Fibroblast of skin of left biceps (primary cell): ENCODE measurements at places on chromosomes 12 and 14.

- DNase-seq = no peak
Measured at GRCh38 chr12:5102806-5103205, 59.1 kb downstream of the KCNA5 start.

DNA sequence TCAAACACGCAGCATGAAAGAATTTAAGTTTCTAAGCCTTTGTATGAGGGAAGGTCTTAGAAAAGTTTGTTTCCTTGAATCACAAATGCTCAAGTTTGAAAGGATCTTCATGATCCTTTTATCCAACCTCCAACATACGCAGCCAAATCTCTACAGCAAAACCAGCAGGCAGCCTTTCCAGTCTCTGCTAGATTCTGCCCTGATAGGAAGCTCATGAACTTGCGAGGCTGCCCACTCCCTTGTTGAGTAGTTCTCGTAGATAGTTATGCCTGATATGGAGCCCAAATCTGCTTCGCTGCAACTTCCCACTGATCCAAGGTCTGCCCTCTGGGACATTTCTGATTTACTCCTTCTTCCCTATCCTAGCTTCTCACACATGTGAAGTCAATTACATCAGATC lies 272.9 kb downstream of the EGLN3 start:
- DNase-seq = no peak

DNA sequence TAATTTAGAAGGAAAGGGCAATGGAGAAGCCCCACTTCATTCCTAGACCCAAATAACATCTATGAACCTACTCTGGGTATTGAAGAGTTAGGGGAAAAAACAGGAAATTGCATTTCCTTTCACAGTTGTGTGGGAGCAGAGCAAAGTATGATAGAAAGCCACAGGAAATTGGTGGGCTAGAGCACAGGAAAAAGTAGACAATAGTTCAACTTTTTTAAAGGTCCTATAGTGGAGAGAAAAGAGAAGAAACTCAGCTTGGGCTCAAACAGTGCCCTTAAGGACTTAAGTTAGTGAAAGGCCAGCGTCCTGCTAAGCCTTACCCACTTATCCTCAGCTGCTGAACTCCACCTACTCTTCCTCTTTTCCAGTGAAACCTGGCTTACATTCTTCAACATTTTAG lies 258.1 kb downstream of the DPY19L2 start:
- no peak for DNase-seq

DNA sequence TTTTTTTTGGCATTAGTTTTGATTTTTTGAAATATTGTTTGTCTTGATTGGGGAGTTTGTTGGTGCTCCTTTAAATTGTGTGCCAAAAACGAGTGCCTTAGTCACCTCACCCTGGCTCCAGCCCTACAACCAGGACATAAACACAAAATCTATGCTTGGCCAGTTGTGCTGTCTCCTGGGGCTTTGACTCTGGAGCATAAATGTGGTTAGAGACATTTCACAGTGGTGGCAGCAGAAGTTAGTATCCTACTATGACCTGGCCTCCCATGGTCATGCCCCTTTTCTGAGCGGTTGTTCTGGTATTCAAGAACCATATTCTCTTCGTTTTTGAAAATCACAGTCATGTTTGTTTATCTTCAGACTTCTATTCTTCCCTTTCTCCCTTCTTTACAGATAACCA lies 70.7 kb upstream of the PSMA6 start:
- DNase-seq = no peak

GRCh38 chr12:121595520-121595919 lies 14.7 kb upstream of the KDM2B start:
- DNase-seq = no peak

- DNase-seq = peak; percentile 97
Measured at GRCh38 chr14:92585981-92586937, 72.7 kb downstream of the RIN3 start.

GRCh38 chr14:36207500-36207899 lies 31.0 kb upstream of the PTCSC3 start:
- no peak for DNase-seq

DNA sequence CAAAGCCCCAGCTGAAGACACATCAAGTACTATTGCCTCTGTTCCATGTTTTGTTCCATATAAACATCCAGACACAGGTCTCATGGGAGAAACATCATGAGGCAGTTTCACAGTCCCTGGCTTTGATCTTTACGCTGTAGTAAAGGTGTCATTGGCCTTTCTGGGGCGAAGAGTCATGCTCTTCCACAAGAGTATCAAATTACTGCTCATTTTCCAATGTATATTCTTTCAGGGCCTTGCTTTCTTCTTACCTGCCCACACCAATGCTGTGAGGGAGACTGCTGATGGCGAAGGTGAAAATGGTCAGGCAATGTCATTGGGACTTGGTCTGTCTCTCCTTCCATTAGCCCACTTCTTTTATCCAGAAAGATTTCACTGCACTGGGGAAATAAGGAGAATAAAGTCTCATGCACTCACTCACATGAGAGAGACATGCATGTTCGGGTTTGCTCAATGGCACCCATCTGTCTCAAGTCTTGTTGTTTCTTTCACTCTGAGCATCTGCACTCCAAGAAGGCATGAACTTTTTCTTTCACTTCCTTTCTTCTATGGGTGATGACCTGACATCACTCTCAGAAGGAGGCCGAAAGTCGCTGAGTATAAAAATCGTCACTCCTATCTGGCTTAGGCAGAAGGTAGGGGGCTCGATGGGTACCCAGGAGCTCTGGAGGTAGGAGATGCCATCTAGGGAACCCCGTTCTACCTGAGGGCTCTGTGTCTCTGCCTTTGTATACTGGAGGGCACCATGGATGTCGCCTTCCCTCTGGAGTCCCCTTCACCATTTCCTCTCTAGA lies 1.3 kb upstream of the JDP2 start:
- no peak for DNase-seq

DNA sequence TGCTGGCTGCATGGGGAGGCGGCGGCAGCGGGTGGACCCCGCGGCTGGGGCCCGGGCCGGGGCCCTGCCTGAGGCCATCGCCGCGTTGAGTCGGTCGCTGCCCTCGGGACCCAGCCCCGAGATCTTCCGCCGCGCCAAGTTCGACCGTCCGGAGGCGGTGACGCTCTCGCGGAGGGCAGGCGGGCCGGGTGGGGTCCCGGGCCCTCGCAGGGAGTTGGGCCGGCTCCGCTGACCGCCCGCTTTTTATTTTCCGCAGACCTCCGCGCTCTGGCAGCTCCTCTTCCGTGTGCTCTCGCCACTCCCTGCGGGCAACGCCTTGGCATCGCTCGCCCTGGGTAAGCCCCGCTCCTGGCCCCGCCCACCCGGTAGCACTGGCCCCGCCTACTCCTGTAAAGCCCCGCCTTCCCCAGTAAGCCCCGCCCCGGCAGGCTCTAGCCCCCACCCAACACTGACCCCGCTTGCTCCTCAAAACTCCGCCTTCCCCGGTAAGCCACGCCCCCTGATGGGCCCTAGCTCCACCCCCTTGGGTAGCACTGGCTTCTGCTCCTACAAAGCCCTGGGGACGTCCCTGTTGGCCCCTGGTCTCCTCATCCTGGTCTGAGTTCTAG lies 424 bp downstream of the TEDC1 start:
- no peak for DNase-seq

DNA sequence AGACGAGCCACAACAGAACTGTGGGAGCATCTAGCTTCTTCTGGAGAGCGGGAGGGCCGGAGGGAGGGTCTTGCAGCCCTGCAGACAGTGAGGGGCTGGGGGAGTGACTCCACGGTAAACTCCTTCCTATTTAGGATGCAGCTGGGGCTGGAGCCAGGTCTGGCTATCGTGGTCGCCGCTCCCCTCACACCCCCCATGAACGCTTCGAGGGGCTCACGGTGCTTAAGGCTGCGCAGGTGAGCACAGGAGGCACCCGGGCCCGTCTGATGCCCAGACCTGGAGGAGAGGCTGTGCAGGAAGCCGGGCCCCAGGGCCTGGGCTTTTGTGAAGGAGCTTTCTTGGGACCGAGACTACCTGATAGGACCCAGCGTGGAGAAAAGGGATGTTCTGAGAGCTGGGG lies 3.9 kb upstream of the GNB3 start:
- DNase-seq = no peak

- no peak for DNase-seq
Measured at GRCh38 chr12:662566-663292, 516 bp downstream of the NINJ2 start.

- peak; percentile 26 for DNase-seq
Measured at GRCh38 chr12:25200703-25201102, 5.7 kb downstream of the ETFRF1 start.

DNA sequence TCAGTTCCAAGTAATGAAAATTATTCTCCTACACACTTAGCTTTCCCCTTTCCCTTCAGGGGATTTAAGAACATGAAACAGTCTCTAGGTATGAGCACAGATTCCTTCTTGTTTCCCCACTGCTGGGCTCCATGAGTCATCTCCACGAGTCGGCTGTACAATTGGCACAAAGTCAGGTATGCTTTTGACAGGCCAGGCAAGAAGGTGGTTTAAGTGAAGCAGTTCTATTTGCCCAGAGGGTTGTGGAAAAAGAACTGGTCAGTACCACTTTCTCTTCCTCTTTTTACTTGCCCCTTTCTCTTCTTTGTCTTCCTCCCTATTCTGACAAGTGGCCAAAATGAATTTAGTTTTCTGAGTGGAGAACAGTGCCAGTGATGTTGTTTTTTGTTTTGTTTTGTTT lies 16.3 kb downstream of the DYNC1H1 start:
- DNase-seq = peak; percentile 91

- DNase-seq = no peak
Measured at GRCh38 chr14:58297412-58297761, 968 bp upstream of the ARID4A start.

DNA sequence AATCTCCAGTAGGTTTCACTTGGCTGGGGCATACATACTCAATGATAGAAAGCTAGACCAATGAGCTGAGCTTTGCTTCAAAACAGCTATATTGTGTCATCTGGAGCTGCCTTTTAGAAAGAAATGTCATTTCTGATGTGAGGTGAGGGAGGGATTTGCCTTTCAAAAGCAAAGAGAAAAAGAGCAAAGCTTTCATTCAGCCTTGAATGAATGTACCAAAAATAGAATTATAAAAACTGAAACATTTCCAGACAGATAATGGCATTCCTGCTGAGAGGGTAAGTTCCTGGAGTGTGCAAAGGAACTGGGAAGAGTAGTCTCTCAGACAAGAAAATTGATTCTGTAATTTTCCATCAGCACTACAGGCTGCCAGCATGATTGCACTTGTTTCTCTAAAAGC lies 710.0 kb downstream of the LRFN5 start:
- no peak for DNase-seq

GRCh38 chr14:96602186-96602585 lies 100.0 kb downstream of the PAPOLA start:
- no peak for DNase-seq

- DNase-seq = no peak
Measured at GRCh38 chr14:88194531-88194930, 128.5 kb downstream of the KCNK10 start.

GRCh38 chr14:94581127-94581999 lies at the start of gene SERPINA5:
Gene SERPINA5, plus strand, starts transcription at chr14:94581426. Its CDS starts 5,937 bp downstream, at chr14:94587363.
- DNase-seq = no peak

DNA sequence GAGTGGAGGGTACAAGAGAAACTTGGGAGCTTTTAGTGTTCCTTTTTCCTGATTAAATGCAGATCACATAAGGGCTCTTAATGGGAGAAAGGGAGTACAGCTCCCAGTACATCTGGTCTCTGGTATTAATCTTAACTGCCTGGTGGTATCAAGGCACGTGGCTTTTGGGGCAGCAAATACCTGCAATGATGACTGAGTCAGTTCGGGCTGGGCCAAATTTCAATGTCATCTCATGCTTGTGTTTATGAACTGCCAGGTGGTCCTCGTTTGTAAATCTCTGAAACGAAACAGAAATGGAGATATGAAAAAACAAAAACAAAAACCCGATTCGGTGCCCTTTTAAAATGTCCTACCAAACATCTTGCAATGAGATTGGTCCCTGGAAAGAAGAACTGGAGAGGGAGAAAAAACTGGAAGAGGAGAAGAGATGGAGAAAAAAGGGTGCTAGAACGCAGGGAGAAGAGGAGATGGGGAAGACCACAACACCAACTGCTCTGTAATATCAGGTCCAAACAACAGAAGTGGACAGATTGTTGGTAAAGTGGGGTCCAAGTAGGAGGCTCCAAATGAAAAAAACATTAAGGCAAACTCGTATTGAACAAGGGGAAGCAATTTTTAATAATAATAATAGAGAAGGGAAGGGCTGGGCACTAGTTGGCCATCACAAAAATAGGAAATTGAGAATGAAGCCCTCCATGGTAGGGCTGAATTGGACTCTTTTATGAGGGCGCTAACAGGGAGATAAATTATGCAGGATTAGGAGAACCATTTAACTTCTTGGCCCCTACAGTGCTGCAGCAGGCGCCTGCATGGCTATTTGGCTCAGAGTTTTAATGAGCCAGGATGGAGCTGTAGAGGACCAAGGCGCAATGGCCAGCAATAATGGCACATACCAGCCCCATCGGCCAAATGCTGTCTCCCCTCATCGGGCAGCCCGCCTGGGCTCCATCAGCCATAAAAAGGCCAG lies 45.4 kb upstream of the NPFF start:
- no peak for DNase-seq

DNA sequence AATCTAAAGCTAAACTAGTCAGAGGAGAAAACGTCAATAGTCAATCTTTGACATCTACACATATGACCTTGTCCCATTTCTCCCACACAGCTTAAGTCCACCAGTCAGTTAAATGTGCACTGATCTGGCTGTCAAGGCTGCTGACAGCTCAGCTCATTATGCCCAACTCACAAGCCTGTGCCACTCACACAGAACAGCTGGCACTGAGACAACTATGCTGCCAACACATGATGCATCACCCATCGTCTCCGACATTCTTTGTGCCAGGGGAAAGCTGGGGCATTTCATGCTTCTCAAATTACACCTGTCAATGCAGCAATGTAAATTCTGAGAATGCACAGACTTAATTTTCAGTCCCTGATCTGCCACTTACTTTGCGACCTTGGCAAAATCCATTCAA lies 25.3 kb downstream of the GNS start:
- DNase-seq = no peak

DNA sequence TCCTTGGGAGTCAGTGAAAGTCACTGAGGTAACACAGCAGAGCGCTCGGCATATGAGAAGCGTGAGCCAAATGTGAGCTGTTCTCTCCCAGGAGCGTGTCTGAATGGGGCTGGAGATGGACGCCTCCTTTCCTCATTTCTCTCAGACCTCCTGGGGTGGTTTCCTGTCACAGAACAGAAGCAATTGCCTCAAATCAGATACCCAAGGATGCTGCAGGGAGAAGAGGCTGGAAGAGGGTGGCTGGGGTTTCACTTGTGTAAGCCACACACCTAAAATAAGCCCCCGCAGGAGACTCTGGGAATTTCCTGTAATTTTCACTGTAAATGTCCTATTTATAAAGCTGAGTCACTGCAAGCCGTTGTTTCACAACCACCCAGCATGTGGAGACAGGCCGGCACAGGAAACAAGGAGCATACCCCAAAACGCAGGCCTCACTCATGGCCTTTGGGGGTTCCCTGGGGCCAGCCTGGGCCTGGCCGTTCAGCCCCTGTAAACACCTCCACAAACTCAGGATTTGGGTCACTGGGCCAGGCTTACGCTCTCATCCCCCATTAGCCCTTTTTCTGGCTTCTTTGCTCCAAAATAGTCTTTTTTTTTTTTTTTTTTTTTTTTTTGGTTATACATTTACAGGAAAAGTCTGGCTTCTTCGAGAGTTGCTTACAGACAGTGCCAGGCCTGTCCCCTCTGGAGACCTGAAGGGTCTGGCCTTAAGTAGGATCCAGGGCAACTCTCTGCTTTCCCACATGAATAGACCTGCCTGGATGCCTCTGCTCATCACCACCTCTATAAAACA lies 55.3 kb downstream of the VCPKMT start:
- peak; percentile 89 for DNase-seq

- no peak for DNase-seq
Measured at GRCh38 chr12:1845427-1845826, 25.1 kb downstream of the LRTM2 start.
